ENCODE measurements at places on chromosomes 11 and 22.

DNA sequence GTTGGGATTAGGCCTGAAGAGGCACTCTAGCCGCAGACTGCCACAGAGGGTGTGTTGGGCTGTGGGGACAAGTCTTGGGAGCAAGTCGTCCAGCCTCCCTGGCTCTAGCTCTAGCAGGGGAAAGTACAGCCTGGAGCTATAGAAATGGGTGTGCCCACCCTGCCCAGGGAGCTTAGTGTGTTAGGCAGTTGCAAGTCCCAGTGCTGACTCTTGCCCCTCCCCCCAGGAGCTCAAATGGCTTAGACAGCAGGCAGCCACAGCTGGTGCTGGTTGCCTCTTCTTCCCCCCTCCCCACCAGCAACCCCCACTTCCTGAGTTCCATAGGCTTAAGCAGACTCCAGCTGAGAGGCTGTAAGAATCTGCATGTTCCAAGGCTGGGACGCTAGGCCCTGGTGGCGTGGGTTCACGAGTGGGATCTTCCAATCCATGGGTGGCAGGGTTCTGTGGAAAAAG, 61.2 kb downstream of the GUCY1A2 start:
- no peak overlapping the region for H3K27ac ChIP-seq
- no peaks in the 10 kb centered on the region for H3K4me1 ChIP-seq
- H3K27me3 ChIP-seq, result no peaks in the 10 kb centered on the region
- DNase-seq, result no peak

DNA sequence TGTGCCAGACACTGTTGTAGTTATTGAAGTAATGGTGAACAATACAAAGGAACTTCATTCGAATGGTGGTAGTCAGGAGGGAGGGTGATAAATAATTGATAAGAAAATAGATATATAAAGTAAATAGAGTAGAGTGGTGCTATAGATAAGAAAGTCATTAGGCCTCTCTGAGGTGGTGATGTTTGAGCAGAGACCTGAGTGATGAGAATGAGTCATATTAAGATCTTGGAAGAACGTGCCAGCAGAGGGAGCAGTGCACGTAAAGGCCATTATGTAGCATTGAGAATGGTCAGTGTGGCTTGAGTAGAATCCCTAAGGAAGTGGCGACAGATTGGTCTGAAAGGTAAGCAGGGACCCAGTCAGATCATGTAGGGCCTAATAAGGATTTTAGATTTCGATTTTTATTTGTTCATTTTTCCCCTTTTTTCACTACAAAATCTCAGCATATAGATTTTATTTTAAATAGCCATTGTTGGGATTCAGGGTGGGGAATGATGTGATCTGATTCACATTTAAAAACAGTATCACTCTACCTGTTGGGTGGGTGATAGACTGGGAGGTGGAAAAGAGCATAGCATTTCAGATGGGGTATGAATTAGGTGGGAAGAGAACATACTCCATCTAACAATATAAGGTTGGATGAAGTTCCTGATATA, 44.7 kb downstream of the CCDC90B start:
- H3K4me3 ChIP-seq, result no peak overlapping the region
- no peaks in the 10 kb centered on the region for H3K27me3 ChIP-seq
- no peak overlapping the region for H3K27ac ChIP-seq
- H3K36me3 ChIP-seq, result no peaks in the 10 kb centered on the region

DNA sequence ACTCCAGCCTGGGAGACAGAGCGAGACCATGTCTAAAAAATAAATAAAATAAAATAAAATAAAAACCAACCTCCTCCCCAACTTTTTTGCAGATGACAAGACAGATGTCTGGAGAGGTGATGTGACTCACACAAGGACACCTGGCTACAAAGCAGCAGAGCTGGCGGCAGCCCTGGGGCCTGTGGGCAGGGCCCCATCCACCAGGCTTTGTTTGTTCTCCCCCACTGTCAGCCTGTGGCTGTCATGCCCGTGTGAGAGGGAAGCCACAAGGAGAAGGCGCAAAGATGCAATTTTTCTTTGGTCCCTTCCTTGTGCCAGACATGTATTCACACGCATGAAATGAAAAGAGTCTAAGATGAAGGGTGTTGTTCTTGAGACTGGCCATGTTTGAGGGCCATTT, 16.6 kb downstream of the CD59 start:
- H3K27ac ChIP-seq, result no peak overlapping the region
- H3K4me3 ChIP-seq, result no peak overlapping the region
- H3K27me3 ChIP-seq, result no peaks in the 10 kb centered on the region
- H3K36me3 ChIP-seq, result peaks cover 20% of the 10 kb centered on the region
- H3K4me1 ChIP-seq, result peaks cover 19% of the 10 kb centered on the region

- H3K4me3 ChIP-seq, result no peak overlapping the region
- no peak overlapping the region for H3K27ac ChIP-seq
Observed at GRCh38 chr11:27075192-27075591, 34.6 kb downstream of the BBOX1 start.

- no peak for DNase-seq
- peaks cover 4% of the 10 kb centered on the region for H3K4me1 ChIP-seq
- no peak overlapping the region for H3K27ac ChIP-seq
- H3K36me3 ChIP-seq, result no peaks in the 10 kb centered on the region
- no peak overlapping the region for H3K4me3 ChIP-seq
- no peaks in the 10 kb centered on the region for H3K27me3 ChIP-seq
Observed at GRCh38 chr11:12175694-12176241, 65.4 kb downstream of the MICAL2 start.

DNA sequence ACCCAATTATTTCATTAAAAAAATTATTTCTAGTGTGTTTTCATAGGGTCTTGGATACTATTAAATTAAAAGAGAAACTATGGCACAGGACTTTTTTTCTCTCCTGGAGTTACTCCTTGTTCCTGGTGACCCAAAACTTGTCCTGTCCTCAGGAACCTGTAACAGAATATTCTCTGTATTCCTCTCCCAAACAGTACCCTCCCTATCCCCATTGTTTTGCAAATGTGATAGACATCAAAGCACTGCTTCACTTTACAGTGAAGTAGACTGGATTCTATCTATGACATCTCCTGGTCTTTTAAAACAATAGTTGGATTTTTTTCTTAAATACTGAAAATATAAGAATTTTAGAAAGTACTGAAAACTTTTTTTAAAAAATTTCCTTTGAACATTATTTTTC, 37.2 kb downstream of the FAR1 start:
- DNase-seq, result no peak
- H3K27ac ChIP-seq, result no peak overlapping the region
- no peaks in the 10 kb centered on the region for H3K27me3 ChIP-seq

DNA sequence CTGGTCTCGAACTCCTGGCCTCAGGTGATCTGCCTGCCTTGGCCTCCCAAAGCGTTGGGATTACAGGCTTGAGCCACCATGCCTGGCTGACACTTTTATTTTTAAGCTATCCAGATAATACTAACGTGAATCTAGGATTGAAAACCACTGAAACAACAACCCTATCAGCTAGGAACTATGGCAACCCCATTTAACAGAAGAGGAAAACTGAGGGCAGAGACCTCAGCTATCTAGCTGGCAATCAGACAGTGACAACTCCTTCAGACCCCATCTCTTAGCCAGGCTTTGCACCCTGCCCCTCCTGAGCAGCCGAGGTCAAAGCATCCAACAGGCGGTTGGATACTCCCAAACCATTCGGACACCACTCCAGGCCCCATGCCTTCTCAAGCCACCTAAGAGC, 14.1 kb downstream of the ABTB2 start:
- H3K27me3 ChIP-seq, result no peaks in the 10 kb centered on the region
- H3K36me3 ChIP-seq, result no peaks in the 10 kb centered on the region
- H3K4me1 ChIP-seq, result peaks cover 23% of the 10 kb centered on the region
- DNase-seq, result no peak

DNA sequence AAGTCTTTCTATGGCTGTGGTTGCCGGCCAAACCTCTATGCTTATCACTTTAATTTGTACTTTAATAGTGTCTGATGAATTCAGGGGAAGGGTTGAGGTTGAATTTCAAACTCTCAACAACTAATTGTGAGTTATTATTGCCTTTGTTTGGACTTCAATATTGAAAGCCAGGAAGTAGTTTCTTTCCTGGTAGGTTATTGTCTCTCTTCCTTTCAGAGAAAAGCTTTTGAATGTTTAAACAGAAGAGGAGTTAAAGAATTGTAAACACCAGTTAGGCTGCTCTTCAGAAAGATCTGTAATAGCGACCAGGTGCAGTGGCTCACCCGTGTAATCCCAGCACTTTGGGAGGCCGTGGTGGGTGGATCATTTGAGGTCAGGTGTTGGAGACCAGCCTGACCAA, 22.2 kb downstream of the NNMT start:
- no peaks in the 10 kb centered on the region for H3K36me3 ChIP-seq
- DNase-seq, result no peak
- H3K4me3 ChIP-seq, result no peak overlapping the region
- H3K4me1 ChIP-seq, result no peaks in the 10 kb centered on the region

- no peaks in the 10 kb centered on the region for H3K27me3 ChIP-seq
- H3K4me1 ChIP-seq, result peaks cover 24% of the 10 kb centered on the region
- H3K36me3 ChIP-seq, result peaks cover 10% of the 10 kb centered on the region
- H3K4me3 ChIP-seq, result no peak overlapping the region
- DNase-seq, result no peak
Observed at GRCh38 chr22:46829117-46829891, 66.9 kb downstream of the TBC1D22A start.

- no peak for DNase-seq
- H3K27ac ChIP-seq, result no peak overlapping the region
- no peaks in the 10 kb centered on the region for H3K27me3 ChIP-seq
- peaks cover 5% of the 10 kb centered on the region for H3K4me1 ChIP-seq
- no peak overlapping the region for H3K4me3 ChIP-seq
Observed at GRCh38 chr11:23680488-23681230, 816.2 kb upstream of the LUZP2 start.

DNA sequence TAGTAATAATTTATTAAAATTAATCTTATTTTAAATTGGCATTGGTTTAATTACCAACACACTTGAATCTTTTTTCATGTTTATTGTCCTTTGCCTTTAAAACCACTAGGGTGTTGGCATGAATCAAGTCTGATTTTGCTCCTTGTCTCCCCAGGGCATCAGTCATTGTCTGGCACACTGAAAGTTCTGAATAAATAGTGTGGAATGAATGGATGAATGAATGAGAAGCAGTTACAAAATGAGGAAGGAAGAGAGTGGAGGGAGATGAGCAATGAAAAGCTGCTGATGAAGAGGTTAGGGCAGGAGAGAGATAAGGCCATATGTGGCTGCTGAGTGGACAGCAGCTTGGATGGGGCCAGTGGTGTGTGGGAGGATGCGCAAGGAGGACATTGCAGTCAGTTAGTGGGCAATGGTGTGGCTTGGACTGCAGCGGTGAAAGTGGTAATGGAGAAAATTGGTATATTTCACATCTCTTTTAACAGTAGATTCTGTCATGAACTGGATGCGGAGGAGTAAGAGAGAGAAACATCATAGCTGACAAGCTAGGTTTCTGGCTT, 132.0 kb downstream of the SPON1 start:
- no peak overlapping the region for H3K4me3 ChIP-seq
- no peaks in the 10 kb centered on the region for H3K27me3 ChIP-seq
- DNase-seq, result no peak
- H3K27ac ChIP-seq, result no peak overlapping the region
- H3K36me3 ChIP-seq, result peaks cover 2% of the 10 kb centered on the region
- H3K4me1 ChIP-seq, result peaks cover 6% of the 10 kb centered on the region

DNA sequence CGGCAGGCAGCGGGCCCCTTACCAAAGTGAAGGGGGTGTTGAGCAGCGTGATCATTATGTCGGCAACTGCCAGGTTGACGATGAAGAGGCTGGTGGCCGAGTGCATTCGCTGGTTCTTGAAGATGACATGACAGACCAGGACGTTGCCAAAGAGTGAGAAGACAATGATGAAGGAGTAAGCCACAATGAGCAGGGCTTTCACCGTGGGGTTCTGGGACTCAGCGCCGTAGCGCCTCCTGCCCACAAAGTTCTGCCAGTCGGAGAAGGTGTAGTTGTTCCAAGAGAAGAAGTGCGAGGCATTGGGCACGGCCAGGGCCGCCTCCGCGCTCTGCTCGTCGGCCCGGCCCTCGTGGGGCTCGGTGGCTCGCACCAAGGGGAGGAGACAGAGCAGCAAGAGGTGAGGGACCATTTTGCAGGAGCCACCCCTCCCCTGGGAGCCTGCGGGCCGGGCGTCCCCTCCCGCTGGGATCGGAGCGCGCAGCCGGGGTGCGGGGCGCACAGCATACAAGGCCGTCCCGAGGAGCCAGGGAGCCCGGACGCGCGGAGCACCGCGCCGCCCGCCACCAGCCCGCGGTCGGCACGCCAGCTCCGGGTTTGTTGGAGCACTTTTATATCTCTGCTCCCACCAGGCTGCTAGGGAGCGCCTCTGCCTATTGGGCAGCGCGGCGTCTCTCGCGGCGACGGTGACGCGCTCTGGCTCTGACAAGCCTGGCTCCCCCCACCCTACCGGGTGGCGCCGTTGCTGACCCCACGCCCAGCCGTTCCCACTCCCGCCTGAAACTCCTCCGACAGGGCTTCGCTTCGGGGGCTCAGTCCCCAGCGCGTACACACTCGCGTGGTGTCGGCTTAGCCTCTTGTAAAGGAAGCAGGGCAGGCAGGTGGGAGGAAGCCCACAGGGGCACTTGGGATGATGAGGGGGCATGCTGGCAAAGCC, at the start of gene GPR83:
Gene GPR83 (minus strand): TSS at position 581 of the 934 bp plus-strand sequence. CDS start 172 bp downstream, at position 409.
- DNase-seq, result no peak
- no peaks in the 10 kb centered on the region for H3K36me3 ChIP-seq
- H3K4me3 ChIP-seq, result peak within 1 kb of the TSS; percentile 31

Measured in spinal cord (tissue), 10 donors.